Muscle of arm (tissue), 14 donors: ENCODE measurements at places on chromosomes 6 and 20.

DNA sequence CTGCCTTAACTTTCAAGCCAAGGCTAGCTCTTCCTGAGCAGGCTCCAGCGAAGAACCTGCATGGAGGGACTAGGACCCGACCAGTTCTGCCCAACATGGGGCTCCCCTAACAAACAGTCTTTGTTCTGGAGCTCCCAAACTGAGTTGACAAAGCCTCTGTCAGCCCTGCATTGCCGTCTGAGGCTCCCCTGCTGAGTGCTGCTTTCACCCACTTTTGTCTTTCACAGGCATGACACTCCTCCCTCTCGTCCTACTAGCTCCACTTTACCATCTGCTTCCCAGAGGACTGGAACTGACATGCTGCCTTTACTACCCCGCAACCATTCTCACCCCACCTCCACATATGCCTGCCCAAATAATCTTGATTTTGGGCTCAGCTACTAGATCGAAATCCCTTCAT is 45.1 kb upstream of the B4GALT5 start:
- no peak for DNase-seq

DNA sequence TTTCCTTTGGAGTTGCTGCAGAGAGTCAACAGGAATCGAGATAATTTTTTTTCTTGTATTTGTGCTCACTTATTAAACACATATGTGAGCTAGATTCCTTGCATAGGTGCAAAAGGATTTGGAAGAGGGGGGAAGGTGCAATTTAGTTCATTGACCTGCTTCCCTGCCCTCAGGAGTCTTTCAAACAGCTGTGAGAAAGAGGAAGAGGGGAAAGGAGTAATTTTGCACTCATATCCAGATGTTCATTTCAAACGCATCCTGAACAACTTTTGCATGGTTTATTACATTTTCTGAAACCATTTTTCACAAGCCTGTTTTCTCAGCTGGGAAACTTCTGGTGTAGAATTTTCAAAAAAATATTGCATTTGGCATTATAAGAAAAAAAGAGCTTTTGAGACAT is 795.0 kb downstream of the MAFB start:
- DNase-seq = no peak

- DNase-seq = no peak
Measured at GRCh38 chr6:130769861-130770260, 57.3 kb upstream of the SMLR1 start.

DNA sequence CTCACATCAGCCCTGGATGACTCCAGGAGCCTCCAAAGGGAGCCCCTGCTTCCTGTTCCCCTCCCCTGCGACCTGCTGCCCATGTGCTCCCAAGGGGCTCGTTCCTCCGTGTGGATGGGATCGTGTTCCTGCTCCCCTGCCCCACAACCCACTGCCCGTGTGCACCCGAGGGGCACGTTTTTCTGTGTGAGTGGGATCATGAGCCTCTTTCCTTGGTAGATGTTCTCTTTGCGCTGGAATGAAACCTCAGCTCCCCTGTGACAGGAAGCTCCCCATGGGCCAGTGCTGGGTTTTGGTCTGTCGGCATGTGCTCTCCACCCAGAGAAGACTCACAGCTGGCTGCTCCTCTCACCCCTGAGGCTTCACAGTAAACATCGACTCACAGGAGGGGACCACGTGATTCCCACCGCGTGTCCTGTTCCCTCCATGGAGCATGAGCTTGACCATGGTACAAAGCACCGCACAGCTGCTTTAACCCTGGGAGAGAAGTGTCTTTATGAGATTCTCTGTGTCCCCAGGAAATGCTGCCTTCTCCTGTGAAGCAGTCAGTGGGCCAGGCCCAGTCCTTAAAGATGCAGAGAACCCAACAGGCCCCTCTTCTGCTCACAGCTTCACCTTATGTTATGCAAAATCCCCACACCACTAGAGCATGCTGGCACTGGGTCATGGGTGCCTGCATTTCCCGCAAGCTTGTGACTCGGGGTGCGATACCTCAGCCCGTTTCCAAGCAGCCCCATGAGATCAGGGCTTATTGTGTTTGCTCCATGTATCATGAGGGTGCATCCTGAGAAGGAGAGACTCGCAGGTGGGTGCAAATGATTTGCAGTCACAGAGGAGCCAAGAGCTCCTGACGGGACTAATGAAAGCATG is 215.1 kb downstream of the ERMARD start:
- DNase-seq = no peak

GRCh38 chr6:65819152-65819551 is 112.1 kb upstream of the EYS start:
- no peak for DNase-seq

GRCh38 chr20:19659448-19659847 is 98.6 kb upstream of the RIN2 start:
- DNase-seq = no peak

DNA sequence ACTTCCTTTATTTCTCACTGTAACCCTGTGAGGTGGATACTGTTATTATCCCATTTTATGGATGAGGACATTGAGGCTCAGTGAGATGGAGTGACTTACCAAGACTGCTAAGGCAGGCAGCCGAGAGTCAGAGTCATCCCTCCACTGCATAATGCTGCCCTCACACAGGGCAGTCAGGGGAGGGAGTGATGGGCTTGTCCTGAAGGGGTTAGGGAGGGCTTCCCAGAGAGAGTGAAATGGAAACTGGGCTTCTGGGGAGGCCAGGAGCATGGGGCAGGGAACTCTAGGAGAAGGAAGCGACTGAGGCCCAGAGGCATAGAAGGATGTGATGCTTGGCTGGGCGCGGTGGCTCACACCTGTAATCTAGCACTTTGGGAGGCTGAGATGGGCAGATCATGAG is 31.1 kb downstream of the TM9SF4 start:
- no peak for DNase-seq

GRCh38 chr6:83758533-83758932 is 49.6 kb upstream of the SNAP91 start:
- DNase-seq = no peak

DNA sequence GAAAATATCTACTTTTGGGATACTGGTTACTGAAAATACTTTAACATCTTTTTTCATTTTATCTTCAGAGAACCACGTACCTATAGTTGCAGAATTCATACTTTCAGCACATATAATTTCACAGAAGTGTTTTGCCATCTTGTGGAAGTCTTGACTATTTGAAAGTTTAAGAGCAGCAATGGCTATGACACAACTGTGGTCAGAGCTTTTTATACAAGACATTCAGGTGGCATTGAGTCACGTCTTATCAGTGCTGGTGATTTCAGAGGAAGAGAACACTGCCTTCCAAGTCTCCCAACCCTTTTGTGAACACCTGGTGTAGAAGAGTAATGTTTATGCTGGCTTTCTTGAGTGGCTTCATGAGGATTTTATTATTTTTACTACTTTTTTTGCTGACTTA is 171.6 kb downstream of the ARID1B start:
- no peak for DNase-seq

- DNase-seq = no peak
Measured at GRCh38 chr6:108039681-108040080, 34.9 kb downstream of the OSTM1 start.

DNA sequence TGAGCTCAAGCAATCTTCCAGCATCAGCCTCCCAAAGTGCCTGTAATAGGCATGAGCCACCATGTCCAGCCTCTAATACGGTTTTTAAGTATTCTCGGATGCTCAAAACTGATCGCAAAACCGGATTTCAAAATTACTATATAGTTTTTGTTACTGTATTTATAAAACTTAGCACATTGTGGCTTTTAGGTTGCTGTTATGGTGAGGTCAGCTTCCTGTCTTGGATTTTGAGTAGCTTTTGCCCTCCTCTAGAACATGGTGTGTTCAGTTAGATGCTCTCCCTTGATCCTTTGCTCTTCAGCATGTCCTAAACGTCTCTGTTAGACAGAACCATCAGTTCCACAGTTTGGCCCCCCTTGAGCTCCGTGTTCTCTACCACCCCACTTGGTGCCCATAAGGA is 96.2 kb downstream of the RPP40 start:
- no peak for DNase-seq

DNA sequence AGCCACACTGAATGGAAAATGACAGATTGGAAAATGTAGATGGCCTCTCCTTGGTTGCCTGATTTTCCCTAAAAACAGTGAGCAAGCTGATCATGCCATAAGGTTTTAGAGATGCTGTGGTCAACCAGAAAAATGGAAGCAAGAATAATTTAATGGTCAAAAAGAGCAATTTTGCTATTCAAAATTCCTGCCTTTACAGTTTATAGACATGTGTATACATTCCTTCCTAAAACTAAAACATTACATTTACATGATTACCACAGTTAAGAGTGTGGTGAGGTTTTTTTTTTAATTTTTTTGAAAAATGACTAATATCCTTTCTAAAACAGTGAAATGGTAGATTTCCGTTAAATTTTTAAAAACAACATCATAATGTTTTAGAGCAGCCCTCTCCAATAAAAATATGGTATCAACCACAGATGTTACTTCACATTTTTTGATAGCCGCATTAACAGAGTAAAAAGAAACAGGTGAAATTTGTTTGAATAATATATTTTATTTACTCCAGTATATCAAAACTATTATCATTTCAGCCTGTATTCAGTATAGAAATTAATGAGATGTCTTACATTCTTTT is 407.0 kb upstream of the SOX4 start:
- no peak for DNase-seq

GRCh38 chr6:73878403-73878802 is 182.4 kb downstream of the CD109 start:
- no peak for DNase-seq

DNA sequence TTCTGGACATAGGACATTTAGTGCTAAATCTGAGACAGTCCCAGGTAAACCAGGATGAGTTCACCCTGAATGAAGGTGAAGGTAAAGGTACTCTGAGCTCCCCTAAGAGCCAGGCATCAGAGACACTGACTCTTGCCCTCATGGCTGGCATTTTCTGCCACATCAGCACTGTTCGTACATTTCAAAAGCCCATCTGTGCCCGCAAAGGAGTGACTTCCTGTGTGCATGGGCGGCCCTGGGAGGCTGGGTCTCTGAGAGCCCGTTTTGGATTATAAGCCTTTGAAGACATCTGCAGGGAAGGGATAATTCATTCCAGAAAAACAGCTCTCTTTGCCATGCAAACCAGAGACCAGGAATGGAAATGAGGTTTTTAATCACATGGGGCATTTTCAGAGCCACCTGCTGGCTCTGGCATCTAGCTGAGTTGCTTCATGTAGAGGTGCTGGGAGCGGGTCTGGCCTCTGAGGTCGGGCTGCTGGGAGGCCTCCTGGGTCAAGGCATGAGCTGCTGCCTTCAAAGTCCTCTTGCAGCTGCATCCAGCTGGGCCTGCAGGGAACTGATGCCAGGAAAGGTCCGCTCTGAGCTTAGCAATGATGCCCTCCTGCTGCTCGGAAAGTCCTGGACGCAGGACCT is 348.3 kb downstream of the DHX35 start:
- no peak for DNase-seq

DNA sequence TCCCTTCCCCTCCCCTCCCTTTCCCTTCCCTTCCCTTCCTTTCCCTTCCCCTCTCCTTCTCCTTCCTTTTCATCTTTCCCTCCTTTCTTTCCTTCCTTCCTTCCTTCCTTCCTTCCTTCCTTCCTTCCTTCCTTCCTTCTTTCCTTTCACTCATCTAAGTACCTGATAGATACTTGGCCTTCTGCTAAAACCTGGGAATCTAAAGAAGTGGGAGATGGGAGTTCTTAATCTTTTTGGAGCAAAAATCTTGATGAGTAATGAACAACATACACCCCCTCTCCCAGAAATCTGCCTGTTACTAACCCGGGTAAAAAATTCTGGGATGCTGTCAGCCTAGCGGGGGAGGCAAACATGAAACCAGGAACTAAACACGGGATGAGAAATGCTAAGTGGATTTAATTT is 100.7 kb downstream of the VEGFA start:
- no peak for DNase-seq

- no peak for DNase-seq
Measured at GRCh38 chr6:33280539-33280938, 3.6 kb downstream of the B3GALT4 start.

- DNase-seq = no peak
Measured at GRCh38 chr6:32126880-32127279, 1.2 kb downstream of the ATF6B start.

DNA sequence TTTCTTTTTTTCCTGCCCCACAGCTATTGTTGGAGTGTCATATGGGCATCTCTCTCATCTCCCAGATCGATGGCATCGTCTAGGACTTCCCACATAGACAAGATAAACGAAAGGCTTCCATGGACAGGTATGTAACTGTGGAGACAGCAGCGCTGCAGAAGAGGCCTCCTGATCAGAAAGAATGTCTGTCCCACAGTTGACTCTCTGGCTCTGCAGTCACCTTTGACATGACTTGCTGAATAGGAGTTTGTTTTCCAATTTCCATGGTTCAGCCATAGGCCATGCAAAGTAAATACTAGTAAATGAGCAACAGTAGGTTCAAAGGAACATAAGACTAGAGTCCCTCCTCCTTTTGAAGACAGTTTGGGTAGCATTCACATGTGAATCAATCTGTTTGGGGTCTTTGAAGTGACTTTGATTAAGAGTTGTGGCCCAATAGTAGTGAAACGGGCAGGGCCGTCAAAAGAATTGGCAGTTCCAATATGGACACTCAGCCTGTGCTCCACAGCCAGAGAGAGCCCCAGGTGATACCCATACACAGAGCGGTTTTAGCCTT is 134.7 kb upstream of the IFNGR1 start:
- DNase-seq = no peak

DNA sequence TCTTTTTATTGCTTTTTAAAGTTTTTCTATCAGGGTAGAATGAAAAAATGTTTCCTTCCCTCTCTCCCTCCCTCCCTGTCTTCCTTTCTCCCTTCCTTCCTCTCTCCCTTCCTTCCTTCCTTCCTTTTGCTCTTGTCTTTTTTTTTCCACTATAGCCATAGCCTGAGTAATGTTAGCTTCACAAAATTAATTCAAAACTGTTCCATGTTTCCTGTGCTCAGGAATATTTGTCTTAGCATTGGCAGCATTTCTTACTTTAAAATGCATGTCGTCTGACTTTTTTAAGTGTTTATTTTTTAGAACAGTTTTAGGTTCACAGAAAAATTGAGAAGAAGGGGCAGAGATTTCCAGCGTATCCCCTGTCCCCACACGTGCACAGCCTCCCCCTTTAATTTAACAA is 730.8 kb upstream of the CITED2 start:
- DNase-seq = no peak

DNA sequence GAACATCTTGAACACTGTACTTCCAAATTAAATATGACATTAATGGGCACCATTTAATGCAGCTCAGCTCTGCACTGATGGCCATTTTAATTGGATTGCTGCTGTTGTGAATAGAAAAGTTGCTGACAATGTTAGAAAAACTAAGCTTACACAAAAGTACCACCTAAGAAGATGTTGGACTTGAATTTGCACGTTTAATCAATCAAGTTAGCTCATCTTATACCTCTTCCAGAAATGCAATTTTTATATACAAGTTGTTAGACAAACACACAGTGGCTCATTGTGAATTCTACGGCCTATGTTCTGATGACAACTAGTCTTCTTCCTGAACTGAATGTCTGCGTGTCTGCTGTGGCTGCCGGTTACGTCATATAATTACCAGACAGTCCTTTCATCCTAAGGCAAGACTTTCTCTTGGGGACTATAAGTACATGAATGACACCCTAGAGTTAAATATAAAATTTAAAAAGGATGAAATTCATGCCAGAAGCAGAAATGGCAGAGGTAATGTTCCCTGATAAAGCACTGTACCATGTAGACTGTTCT is 330.2 kb downstream of the EPM2A start:
- DNase-seq = no peak
